CD8-positive, alpha-beta memory T cell (primary cell): ENCODE measurements at places on chromosomes 7 and 10. TPM values are rescaled to one million over a fixed set of nuclear protein-coding genes. Genes with fewer than 3 reads are reported as not detected.

Gene COL17A1
- not detected for total RNA-seq

Gene UPK3B
- total RNA-seq, result not detected

Gene EXOSC1
- 61.0 TPM for total RNA-seq

Gene RHEB
- 53.6 TPM for total RNA-seq

Gene PGAM2
- 0.38 TPM for total RNA-seq

Gene ZNF138
- 9.5 TPM for total RNA-seq

GRCh38 chr10:101827919-101828600, 9.8 kb upstream of the OGA start:
- no peak overlapping the region for H3K27ac ChIP-seq
- no peak for DNase-seq
- no peak overlapping the region for H3K4me3 ChIP-seq
- H3K36me3 ChIP-seq, result no peaks in the 10 kb centered on the region
- no peaks in the 10 kb centered on the region for H3K27me3 ChIP-seq

DNA sequence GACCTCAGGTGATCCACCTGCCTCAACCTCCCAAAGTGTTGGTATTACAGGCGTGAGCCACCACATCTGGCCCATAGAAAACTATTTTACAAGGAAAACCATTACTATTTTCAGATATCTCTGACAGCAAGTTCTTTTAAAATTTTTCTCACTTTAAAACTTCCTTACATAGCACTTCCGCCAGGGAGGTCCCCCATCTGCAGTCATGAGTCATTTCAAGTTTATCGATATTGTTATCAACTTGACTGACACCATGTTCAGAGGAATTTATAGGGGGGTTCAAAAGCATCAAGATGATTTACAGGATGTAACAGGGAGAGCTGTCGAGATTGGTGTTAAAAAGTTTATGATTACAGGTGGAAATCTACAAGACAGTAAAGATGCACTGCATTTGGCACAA, 88.8 kb downstream of the NRBF2 start:
- no peak for DNase-seq
- no peak overlapping the region for H3K27ac ChIP-seq
- no peaks in the 10 kb centered on the region for H3K27me3 ChIP-seq
- H3K4me1 ChIP-seq, result peaks cover 51% of the 10 kb centered on the region
- no peaks in the 10 kb centered on the region for H3K36me3 ChIP-seq
- H3K4me3 ChIP-seq, result no peak overlapping the region

DNA sequence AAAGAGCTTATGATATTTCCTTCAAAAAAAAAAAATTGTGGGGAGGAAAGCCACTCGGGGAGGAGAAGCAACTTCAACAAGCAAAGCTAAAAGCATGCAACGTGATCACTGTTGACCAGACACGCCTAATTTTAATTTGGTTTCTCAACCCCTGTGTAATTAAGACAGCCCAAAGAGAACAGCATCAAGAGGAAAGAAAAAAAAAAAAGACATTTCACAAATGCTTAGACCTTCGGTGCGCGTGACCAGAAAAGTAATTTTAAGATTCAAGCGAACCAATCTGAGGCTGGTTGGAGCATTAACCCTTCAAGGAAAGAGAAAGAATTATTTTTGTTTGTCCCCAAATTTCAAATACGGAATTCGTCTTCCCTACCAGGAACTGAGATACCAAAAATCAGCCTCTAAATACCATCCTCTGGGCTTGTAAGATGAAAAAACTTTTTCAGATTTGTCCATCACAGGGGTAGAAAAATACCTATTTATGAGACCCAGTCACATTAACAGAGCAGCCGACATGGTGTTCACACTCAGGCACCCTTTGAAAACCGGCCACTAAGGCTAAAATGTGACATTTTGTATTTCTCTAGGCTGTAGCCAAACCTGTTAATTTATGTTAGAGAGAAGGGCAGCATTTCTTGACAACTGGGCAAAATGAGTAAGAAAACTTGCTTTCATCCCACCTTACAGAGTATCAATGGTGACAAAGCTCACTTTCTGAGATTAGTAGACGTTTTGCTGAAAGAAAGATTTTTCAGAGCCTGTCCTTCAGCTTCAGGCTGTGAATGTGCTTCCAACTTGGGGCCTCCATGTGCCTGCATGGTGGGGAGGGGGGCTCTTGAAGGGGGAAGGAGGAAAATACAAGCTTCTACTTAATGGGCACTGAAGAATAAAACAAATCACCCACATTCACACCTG, 179.9 kb upstream of the KLF14 start:
- peak overlapping the region; percentile 80 for H3K4me3 ChIP-seq
- H3K4me1 ChIP-seq, result peaks cover 90% of the 10 kb centered on the region
- H3K27me3 ChIP-seq, result no peaks in the 10 kb centered on the region
- H3K36me3 ChIP-seq, result no peaks in the 10 kb centered on the region
- peak overlapping the region; percentile 84 for H3K27ac ChIP-seq

DNA sequence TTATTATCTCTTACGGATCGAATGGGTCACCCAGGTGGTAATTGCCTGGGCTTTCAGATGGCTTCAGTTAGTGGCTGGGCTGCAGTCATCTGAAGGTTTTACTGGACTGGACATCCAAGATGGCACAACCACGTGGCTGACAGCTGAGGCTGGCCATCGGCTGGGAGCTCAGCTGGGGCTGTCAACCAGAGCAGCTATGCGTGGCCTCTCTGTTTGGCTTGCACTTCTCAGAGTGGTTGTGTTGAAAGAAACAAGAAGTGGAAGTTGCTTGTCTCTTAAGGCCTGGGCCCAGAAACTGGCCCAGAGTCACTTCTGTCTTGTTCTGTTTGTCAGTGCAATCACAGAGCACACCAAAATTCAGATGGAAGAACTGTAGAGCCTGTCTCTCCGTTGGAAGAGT, 5.7 kb upstream of the GDI2 start:
- no peak overlapping the region for H3K4me3 ChIP-seq
- H3K36me3 ChIP-seq, result no peaks in the 10 kb centered on the region
- peaks cover 20% of the 10 kb centered on the region for H3K4me1 ChIP-seq
- no peak overlapping the region for H3K27ac ChIP-seq
- no peaks in the 10 kb centered on the region for H3K27me3 ChIP-seq
- DNase-seq, result no peak

DNA sequence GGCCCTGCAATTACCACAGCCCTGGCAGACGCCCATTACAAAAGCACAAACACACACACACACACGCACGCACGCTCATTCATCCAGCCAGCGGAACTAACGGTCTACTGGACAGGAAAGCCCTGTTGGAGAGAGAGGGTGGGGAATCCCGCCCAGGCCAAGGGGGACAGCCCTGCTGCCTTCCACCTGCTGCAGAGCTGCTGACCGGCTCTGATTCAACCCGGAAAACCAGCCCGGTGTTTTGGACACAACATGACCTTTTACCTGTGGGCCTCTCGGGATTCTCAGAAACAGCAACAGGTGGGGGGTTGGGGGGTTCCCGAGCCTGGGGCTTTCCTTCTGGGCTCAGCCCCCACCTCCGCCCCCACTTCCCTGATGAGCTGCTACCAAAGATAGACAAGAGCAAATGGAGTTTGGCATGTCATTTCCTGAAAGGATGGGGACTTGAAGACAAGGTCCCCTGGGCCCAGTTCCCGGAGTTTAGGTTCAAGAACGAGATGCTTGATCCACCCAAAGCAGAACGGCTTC, 18.5 kb upstream of the SERPINE1 start:
- DNase-seq, result no peak
- no peaks in the 10 kb centered on the region for H3K36me3 ChIP-seq

DNA sequence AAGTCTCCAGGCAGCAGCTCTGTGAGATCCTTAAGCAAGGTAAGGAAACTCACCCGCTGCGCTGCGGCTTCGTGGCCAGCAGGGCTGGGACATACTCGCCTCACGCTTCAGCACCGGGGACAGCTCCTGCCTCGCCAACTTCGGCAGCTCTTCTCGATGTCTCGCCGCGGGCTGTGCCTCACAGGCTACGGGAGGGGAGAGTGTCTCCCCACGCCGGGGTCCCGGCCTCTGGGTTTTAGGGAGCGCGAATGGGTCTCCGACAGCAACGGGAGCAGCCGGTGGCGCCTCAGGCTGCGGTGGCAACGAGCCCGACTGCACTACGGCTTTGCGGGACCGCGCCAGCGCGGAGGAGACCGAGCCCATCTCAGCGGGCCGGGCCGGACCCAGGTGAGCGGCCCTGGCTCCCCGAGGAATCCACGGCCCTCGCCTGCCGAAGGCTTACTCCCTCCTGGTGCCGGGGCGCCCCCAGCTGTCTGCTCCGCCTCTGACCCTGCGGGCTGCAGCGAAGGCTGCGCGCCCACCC, 62.4 kb downstream of the LSM5 start:
- no peaks in the 10 kb centered on the region for H3K36me3 ChIP-seq
- peak; percentile 36 for DNase-seq
- no peak overlapping the region for H3K4me3 ChIP-seq
- peaks cover 24% of the 10 kb centered on the region for H3K27me3 ChIP-seq
- no peak overlapping the region for H3K27ac ChIP-seq
- no peaks in the 10 kb centered on the region for H3K4me1 ChIP-seq

GRCh38 chr7:95104739-95105138, 197.3 kb downstream of the PPP1R9A start:
- H3K27ac ChIP-seq, result no peak overlapping the region
- no peaks in the 10 kb centered on the region for H3K27me3 ChIP-seq
- no peak overlapping the region for H3K4me3 ChIP-seq
- no peak for DNase-seq

DNA sequence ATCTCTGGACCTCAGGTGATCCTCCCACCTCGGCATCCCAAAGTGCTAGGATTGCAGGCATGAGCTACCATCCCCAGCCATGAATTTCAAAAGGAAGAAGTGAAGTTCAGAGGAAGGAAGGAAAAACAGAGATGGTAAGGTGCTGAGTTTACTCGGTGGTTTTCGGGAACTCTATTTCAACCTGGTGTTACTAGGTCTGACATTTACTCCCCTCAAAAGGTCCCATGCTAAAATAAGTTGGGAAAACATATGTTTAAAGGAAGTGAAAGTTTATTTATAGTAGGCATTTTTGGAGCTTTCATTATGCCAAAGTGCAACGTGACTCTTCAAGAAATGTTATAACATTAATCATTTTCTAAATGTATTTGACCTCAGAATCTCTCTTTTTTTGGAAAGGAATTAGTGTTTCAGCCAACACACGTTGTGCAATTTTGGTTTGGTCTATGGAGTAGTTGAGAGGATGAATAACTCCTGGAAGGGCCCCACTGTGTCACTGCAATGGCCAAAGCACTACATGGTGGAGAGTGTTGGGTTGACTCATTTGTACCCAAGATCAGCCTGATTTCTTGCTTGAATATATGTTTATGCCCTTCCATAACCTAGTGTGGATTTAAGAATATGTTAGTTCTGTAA, 114.7 kb upstream of the FAM171A1 start:
- no peaks in the 10 kb centered on the region for H3K27me3 ChIP-seq
- H3K4me1 ChIP-seq, result no peaks in the 10 kb centered on the region
- no peak overlapping the region for H3K4me3 ChIP-seq
- DNase-seq, result no peak
- H3K36me3 ChIP-seq, result no peaks in the 10 kb centered on the region

- H3K4me3 ChIP-seq, result no peak overlapping the region
- no peak for DNase-seq
- H3K27me3 ChIP-seq, result no peaks in the 10 kb centered on the region
- H3K27ac ChIP-seq, result no peak overlapping the region
- no peaks in the 10 kb centered on the region for H3K36me3 ChIP-seq
Measured at GRCh38 chr7:91330191-91330808, 66.1 kb downstream of the FZD1 start.

DNA sequence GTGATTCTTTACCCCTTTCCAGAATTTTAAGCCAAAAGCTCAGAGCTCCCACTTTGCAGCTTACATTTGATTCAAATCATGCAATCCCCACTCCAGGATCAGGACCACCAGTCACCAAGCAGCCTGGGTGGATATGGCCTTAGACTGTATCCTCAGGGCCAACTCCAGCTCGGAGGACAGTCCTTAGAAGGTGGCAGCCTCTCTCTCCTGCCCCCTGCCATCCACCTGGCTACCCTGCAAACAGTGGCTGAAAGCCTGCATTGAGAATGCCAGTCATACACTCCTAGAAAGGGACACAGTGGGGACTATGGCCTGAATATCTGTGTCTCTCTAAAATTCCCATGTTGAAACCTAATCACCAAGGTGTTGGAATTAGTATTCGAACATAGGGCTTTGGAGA, 50.0 kb upstream of the KCNMA1 start:
- H3K4me3 ChIP-seq, result no peak overlapping the region
- no peaks in the 10 kb centered on the region for H3K4me1 ChIP-seq
- no peak overlapping the region for H3K27ac ChIP-seq
- no peaks in the 10 kb centered on the region for H3K27me3 ChIP-seq

GRCh38 chr10:83982812-83983211, 156.5 kb upstream of the GHITM start:
- no peak overlapping the region for H3K27ac ChIP-seq
- no peak overlapping the region for H3K4me3 ChIP-seq
- DNase-seq, result no peak
- H3K36me3 ChIP-seq, result no peaks in the 10 kb centered on the region

DNA sequence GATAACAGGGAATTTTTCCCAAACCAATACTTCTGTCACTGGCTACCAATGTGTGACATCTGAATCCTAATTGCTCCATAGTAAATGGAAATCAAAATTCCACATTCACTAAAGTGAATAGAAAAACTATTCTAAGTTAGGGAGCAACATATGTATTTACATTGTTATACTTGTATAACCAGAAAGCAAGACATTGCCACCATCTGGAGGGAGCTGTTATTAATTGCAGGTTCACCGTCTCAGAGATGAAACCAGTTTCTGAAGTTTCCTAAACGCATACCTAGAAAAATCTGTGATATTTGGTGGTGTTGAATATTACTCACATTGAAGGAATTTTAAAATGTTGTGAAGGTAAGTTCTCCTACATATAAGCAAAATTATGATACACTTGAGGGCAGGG, 390.1 kb downstream of the NXPH1 start:
- H3K36me3 ChIP-seq, result no peaks in the 10 kb centered on the region
- no peak overlapping the region for H3K4me3 ChIP-seq
- H3K27me3 ChIP-seq, result no peaks in the 10 kb centered on the region
- H3K27ac ChIP-seq, result no peak overlapping the region
- no peak for DNase-seq
